Prostate gland (tissue), 2 donors: ENCODE measurements at places on chromosomes 13 and 19.

- no peak for DNase-seq
Observed at GRCh38 chr13:48573213-48574007, 40.5 kb upstream of the RCBTB2 start.

DNA sequence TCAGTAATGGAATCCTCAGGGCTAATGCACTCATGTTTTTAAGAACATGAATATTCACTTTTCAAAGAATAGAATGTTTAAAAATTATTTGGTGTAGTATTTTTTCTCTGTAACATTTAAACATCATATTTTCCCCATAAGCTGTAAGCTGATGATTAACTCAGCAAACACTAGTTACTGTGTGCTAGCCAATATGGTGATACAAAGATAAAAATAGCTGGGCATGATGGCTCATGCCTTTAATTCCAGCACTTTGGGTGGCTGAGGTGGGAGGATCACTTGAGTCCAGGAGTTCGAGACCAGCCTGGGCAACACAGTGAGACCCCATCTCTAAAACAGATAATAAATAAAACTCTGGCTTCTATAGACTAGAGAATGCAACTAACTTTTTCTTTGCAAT, 13.2 kb downstream of the RNF17 start:
- DNase-seq: no peak

GRCh38 chr19:28009696-28010095, 1203.3 kb downstream of the UQCRFS1 start:
- no peak for DNase-seq

DNA sequence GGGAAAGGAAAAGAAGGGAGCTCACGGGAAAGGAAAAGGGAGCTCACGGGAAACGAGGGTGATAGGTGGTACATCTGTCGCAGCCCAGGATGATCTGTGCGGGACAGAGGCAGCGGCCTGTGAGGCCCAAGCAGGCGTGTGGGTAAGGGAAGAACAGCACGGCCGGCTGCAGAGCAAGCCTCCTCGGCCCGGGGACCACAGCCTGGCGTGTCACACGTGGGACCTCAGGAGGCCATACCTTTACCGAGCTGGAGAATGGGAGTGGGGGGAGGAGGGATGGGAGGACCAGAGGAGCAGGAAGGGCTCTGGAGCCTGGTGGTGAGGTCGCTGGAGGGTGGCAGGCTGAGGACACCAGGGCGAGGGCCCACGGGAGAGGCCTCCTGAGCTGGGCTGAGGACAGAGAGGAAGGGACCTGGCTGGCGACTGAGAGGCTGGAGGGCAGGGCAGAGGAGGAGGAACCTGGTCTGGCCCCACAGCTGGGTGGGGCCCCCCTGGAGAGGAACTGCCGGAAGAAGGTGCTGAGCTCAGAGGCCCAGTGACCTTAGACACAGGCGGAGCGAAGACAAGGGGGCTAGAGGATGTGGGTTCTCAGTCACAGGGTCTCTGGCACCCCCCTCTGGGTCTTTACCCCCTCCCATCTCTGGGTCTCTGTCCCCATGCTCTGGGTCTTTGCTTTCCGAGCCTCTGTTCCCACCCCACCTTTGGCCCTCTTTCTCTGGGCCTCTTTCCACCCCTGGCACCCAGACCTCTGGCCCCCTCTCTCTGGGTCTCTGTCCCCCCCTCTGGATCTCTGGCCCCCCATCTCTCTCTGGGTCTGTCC, 2.9 kb upstream of the FTL start:
- DNase-seq: peak; percentile 46

DNA sequence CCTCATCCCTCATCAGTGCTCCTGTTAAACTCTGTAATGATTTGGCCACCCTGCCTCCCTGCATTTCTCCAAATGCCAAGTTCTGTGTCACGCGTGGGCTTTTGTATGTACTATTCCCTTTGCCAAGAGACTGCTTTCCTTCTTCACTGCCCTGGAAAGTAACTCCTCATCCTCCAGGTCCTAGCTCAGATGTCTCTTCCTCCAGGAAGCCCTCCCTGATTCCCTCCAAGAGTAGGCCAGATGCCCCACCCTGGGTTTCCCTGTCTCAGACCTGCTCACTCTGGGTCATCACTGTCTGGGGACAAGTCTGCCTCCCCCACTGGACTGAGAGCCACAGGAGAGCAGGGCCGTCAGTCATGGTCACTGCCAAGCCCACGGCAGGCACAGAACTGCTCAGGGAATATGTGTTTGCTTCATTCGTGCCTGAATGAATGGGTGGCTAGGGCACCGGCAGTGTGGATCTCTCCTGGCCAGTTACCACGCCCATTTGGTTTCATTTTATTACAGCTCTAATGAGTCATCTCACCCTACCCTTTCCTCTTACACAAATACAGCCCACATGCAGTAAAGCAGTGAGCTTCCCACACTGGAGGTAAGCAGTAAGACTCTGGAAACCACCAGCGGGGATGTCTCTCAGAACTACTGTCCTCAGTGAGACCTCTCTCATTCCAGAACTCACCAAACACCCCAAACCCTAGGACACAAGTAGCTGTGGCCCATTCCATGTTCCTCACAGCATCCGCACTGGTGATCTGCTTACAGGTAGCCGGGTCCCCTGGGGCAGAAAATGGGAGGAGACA, 12.1 kb upstream of the GPR4 start:
- DNase-seq: peak; percentile 46
